ENCODE measurements at places on chromosomes 4 and X. TPM values are rescaled to one million over a fixed set of nuclear protein-coding genes. Genes with fewer than 3 reads are reported as not detected.

Gene AASDH
- 13.3 TPM for polyA plus RNA-seq

Gene NDST3
- 0.36 TPM for polyA plus RNA-seq

Gene GPR101
- polyA plus RNA-seq, result not detected

Gene GC
- 3,030 TPM for polyA plus RNA-seq

Gene FAM47A
- not detected for polyA plus RNA-seq

Gene ASB12
- polyA plus RNA-seq, result not detected

Gene RIPPLY1
- 3.0 TPM for polyA plus RNA-seq

Gene TASL
- 0.38 TPM for polyA plus RNA-seq

Gene VCX3B
- polyA plus RNA-seq, result not detected

Gene CT45A3
- not detected for polyA plus RNA-seq

Gene TRIM60
- not detected for polyA plus RNA-seq

Gene GNRHR
- 0.15 TPM for polyA plus RNA-seq

Gene PAGE4
- polyA plus RNA-seq, result not detected

Gene DNAJB14
- 8.1 TPM for polyA plus RNA-seq

Gene PPP1R3F
- 0.78 TPM for polyA plus RNA-seq

Gene ENOX2
- polyA plus RNA-seq, result 6.2 TPM
